ENCODE measurements at places on chromosomes 5 and 9.

- DNase-seq: no peak
These were observed 8.9 kb upstream of the NREP start for GRCh38 chr5:111765613-111766571.

DNA sequence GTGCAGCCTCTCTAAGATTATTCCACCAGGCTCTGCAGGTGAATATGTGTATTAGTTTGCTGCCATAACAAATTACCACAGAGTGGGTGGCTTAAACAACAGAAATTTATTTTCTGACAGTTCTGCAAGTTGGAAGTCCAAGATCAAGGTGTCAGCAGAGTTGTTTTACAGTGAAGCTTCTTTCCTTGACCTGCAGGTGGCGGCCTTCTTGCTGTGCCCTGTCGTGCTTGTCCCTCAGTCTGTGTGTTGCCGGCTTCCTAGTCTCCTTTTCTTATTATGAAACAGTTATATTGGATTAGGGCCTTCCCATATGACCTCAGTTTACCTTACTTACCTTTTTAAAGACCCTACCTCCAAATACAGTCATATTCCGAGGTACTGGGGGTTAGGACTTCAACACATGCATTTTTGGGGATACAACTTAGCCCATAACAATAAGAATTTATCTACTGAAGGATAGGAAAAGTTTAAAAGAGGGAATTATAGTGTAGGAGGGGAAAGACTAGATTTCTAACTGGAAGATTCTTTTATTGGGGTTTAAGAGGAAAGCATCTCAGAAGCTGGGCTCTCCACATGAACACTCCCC is 97.4 kb downstream of the OSTF1 start:
- no peak for DNase-seq

DNA sequence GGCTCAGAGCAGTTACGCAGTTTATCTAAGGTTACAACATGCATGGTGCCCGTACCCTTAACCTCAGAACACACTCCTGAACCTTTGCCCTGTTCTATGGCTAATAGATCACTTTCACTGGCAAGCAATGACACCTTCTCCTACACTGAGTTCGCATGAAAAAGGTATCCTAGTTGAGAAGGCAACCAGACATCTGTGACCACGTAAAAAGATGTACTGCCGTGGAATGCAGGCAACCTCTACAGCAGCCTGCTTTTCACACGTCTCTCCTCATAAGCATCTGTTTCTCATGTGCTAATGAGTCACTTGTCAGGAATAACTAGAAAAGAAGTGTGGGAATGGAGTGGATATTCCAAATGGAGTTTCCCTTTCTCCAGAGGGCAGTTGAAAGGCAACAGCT is 71.4 kb downstream of the FBXO38 start:
- DNase-seq: no peak

DNA sequence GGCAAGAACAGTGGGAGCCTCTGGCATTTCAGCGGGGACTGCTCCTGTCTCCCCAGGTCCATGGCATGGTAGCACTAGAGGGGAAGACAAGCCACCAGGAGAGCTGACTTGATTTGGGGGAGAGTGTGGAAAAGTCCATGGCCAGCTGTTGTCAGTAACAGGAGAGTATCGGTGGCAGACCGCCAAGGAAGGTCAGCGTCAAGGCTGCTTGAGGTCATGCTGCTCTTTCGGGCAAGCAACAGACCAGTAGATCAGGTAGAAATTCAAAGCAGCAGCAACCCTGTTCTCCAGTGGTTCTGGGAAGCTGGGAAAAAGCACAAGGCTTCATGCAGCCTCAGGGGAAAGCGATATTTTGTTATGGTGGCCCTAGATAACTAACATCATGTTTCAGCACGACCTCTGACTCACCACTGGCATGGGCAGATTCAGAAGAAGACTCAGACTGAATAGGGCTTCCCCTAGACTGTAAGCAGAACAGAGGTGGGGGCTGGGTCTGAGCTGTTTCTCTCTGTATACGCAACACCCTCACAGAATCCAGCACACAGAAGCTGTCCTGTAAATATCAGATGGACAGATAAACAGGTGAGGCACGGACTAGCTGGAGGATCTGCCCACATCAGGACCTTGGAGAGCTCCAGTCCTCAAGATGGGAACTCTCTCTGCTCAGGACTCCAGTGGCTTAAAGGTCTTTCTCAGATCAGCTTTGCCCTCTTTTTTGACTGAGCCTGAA is 35.2 kb upstream of the PLEKHG4B start:
- DNase-seq: peak; percentile 39

DNA sequence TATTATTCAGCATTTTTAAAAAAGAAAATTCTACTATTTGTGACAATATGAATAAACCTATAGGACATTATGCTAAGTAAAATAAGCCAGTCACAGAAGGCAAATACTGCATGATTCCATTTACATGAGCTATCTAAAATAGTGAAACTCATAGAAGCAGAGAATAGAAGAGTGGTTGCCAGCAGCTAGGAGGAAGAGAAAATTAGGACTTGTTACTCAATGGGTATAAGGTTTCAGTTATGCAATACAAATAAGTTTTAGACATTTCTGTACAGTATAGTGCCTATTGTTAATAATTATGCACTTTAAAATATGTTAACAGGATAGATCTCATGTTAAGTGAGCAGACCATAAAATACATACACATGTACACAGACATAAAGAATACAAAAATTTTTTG is 73.8 kb upstream of the SPINK5 start:
- no peak for DNase-seq

DNA sequence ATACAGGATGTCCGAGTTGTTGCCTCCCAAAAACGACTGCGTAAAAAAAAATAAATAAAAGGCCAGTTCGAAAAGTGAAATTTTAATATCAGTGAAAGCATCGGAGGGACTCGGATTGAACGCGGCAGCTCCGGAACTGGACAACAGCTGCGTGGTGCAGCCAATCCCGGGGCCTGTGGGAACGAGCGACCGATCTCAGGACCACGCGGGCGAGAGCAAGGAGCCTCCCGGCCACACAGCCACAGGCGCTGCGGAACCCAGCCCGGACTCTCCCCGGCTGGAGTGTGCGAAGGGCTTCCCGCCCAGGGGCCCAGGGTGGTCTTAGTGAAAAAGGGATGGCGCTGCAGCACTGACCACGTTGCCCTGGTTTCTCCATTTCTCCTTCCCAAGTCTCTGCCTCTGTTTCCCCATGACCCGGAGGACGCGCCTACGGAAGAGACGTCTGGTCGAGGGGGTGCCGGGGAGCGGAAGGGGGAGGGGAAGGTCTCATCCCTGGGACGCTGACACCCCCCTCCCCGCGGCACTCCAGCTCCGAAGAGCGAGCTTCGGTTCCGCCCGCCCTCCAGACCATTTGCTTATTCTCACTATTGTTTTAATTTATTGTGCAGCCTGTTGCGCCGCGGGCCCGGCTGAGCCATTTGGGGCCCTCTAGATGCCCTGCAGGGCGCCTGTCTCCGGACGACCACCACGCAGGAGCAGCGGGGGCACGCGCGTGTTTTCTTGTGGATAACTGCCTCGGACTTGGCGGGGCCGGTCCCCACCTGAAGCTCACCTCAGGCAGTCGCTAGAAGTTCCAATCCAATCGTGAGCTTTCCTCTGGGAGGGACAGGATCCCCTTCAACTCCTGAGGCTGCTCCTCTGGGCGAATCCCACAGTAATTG is 303.0 kb downstream of the PARP8 start:
- DNase-seq: no peak

- DNase-seq: no peak
These were observed 3.8 kb upstream of the CCDC192 start for GRCh38 chr5:127699416-127699815.

- DNase-seq: no peak
These were observed 263.4 kb downstream of the TMEM232 start for GRCh38 chr5:110463106-110463505.

GRCh38 chr9:98479449-98479848 is 224.0 kb upstream of the TBC1D2 start:
- no peak for DNase-seq

GRCh38 chr5:176612008-176612407 is 2.1 kb upstream of the GPRIN1 start:
- no peak for DNase-seq

DNA sequence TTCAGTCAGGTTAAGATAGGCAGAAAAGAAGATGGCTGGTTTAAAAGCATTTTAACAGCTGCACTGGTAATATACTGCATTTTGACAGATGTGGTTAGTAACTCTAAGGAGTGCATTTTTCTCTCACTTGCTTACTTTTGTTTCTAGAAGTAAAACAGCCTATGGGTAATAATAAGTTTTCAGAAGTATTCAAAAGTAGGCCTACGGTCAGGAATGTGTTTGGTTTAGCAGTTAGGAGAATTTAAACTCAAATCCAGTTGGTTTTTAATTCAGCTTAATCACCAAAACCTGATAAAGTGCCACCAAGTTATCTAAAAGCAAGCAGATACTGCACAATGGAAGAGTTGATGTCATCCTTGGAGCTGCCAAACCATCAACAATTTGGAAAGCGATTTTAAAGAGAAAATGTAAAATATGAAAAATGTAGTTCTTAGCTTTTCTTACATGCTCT is 160.3 kb downstream of the ARSB start:
- DNase-seq: peak; percentile 53

- DNase-seq: peak; percentile 59
These were observed 15.7 kb upstream of the BTF3 start for GRCh38 chr5:73482383-73483136.

GRCh38 chr5:149002053-149002452 is 60.8 kb downstream of the SH3TC2 start:
- DNase-seq: peak; percentile 99

DNA sequence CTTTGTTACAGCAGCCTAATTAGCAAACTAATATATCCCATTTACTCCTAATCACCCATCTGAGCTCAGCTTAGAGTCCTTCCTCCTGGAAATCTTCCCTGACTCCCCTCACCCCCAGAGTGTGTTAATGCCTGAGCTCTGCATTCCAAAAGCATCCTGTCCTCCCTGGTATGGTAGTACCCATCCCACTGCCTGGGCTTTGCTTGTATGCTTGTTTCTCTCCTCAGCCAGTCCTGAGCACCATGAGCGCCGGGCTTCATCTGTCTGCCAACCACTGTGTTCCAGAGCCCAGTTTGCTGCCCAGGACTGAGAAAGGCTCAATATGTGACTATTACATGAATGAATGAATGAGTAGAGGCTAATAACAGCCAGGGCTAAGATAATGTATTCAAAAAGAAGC is 272.4 kb downstream of the CDK5RAP2 start:
- DNase-seq: no peak

- DNase-seq: peak; percentile 54
These were observed 17.8 kb upstream of the SLC25A51 start for GRCh38 chr9:37921546-37922300.

Data from astrocyte of the spinal cord (primary cell).